Endodermal cell (in vitro differentiated cells): ENCODE measurements at places on chromosomes 7 and 10.

DNA sequence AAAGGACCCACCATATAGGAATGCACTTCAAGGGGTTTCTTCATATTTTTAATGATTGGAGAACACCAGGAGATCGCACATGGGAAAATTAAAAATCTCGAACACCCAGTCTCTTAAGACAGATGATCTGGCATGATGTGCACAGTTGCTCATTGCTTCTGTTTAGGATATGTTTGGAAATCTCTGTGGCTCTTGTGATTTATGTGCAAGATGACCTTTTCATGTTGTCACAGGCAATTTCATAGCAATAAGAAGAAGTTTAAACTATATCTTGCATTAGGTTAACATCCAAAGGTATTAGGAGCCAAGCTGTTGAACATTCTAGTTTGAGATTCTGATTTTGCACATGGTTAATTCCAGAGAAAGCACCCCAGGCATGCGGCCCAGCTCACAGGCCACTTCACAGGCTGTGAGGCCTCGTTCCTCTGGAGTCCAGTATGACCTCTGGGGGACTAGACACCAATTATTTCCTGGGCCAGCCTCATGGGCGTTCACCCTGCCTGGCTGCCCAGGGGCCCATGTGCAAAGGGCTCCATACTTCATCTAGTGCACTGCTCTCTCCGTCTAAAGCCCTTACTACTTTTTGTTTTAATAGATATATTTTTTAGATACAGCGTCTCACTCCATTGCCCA, 28.4 kb downstream of the CAMK1D start:
- no peaks in the 10 kb centered on the region for H3K36me3 ChIP-seq
- no peak overlapping the region for H3K27ac ChIP-seq
- no peaks in the 10 kb centered on the region for H3K4me1 ChIP-seq
- H3K27me3 ChIP-seq, result no peaks in the 10 kb centered on the region
- H3K4me3 ChIP-seq, result no peak overlapping the region

DNA sequence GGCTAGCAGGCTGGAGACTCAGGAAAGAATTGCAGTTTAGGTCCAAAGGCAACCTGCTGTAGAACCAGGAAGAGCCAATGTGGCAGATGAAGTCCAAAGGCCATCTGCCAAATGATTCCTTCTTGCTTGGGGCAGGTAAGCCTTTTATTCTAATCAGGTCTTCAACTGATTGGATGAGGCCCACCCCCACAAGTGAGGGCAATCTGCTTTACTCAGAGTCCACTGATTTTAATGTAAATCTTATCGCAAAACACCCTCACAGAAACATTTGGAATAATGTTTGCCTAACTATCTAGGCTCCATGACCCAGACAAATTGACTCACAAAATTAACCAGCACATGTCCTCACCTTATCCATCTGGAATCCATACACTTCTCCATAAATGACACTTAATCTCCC, 7.8 kb downstream of the GIMAP8 start:
- H3K4me1 ChIP-seq, result no peaks in the 10 kb centered on the region
- DNase-seq, result no peak
- no peak overlapping the region for H3K4me3 ChIP-seq
- no peak overlapping the region for H3K27ac ChIP-seq

- H3K4me3 ChIP-seq, result no peak overlapping the region
- H3K4me1 ChIP-seq, result no peaks in the 10 kb centered on the region
- H3K36me3 ChIP-seq, result no peaks in the 10 kb centered on the region
- H3K27me3 ChIP-seq, result no peaks in the 10 kb centered on the region
- no peak overlapping the region for H3K27ac ChIP-seq
These were observed 133.3 kb upstream of the LAMB4 start for GRCh38 chr7:108263425-108263824.

- no peaks in the 10 kb centered on the region for H3K36me3 ChIP-seq
- no peak overlapping the region for H3K4me3 ChIP-seq
- DNase-seq, result no peak
- no peaks in the 10 kb centered on the region for H3K4me1 ChIP-seq
These were observed 98.0 kb upstream of the ZNF722 start for GRCh38 chr7:63900394-63901203.

DNA sequence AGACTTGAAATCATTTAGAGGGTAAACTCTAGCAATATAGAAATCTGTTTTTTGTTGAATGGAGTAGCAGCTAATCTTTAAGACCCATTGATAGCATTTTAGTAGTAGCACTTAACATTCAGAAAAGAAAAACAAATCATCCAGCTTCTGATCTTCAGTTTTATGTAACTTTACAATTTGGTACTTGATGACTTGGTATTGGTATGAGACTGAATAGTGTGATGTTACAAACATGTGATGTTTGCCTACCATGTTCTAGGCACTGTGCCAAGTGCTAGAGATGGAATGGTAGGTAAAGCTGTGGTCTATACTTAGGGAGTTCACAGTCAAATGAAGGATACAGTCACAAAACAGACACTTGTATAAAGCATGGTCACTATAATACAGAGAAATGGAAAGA, 21.3 kb downstream of the ZEB1 start:
- no peaks in the 10 kb centered on the region for H3K27me3 ChIP-seq
- H3K27ac ChIP-seq, result no peak overlapping the region
- H3K4me3 ChIP-seq, result no peak overlapping the region
- H3K4me1 ChIP-seq, result no peaks in the 10 kb centered on the region

- DNase-seq, result no peak
- no peaks in the 10 kb centered on the region for H3K27me3 ChIP-seq
- H3K4me1 ChIP-seq, result no peaks in the 10 kb centered on the region
These were observed 165.2 kb upstream of the PPP2R2D start for GRCh38 chr10:131735577-131735976.

GRCh38 chr10:7457478-7458316, 46.9 kb upstream of the SFMBT2 start:
- H3K4me1 ChIP-seq, result peaks cover 12% of the 10 kb centered on the region
- no peak for DNase-seq
- no peaks in the 10 kb centered on the region for H3K36me3 ChIP-seq
- H3K27me3 ChIP-seq, result no peaks in the 10 kb centered on the region
- H3K4me3 ChIP-seq, result no peak overlapping the region

DNA sequence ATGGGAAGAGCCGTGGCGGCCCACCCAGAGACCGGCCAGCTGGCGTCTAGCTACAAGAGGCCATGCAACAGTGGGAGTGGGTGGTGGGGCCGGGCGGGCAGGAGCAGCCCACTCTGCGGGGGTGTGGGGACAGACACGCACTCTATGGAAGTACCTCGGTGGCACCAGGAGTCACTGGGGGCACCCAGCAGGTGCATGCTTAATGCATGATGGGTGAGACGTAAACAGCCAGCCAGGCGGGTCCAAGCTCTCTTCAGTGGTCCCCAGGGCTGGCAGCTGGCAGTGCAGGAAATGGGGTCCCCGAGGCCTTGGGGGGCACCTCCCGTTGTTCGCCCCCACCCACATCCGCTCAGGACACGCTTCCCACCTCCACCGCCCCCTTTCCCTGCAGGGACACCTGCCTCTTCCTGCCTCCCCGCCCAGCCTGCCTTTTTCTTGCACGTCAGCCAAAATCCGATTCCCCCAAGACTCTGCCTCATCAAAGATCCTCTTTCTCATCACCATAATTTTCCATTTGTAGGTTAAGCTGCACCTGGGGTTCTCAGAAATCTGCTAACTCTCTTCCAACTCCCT, 22.6 kb upstream of the PSMG3 start:
- no peaks in the 10 kb centered on the region for H3K27me3 ChIP-seq
- no peak overlapping the region for H3K27ac ChIP-seq
- no peak overlapping the region for H3K4me3 ChIP-seq

- H3K27ac ChIP-seq, result no peak overlapping the region
- peak; percentile 91 for DNase-seq
- H3K36me3 ChIP-seq, result no peaks in the 10 kb centered on the region
- H3K27me3 ChIP-seq, result peaks cover 8% of the 10 kb centered on the region
- peak overlapping the region; percentile 71 for H3K4me3 ChIP-seq
These were observed 99.6 kb upstream of the DIP2C start for GRCh38 chr10:788796-789748.

DNA sequence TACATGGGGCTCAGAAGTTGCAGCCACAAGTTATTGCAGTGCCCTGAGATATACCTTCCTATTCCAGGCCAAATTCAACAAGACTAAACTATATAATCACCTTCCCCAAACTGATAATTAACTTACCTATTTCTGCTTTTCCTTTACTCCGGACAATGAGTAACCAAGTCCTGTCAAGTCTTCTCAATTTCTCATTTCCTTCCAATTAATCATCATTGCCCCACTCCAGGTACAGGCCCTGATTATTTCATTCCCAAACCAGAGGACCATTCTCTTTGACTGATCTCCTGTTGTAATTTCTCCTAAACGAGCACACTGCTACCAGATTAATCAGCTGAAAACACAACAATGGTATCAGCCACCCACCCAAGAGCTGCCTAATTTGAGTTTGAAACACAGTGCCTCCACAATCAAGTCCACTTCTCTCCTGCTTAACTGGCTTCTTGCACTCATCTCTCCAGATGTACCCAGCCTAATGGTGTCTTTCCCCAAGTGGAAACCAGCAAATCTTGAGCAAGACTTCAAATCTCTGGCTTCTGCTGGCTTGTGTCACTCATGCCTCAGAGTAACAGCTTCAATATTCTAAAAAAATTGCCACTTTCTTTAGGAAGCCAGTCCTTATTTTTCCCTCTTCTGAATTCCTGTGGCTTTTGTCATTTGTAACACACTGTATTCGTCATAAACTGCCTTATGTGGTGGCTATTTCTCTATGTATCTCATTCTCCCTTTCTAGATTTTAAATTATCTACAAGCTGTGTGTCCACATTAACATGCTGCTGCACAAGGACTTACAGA, 89.1 kb downstream of the CDK6 start:
- H3K27me3 ChIP-seq, result no peaks in the 10 kb centered on the region
- peaks cover 5% of the 10 kb centered on the region for H3K36me3 ChIP-seq
- no peaks in the 10 kb centered on the region for H3K4me1 ChIP-seq
- H3K4me3 ChIP-seq, result no peak overlapping the region
- DNase-seq, result no peak

GRCh38 chr7:15554744-15555143, 7.1 kb downstream of the AGMO start:
- no peak overlapping the region for H3K4me3 ChIP-seq
- H3K36me3 ChIP-seq, result no peaks in the 10 kb centered on the region
- H3K27me3 ChIP-seq, result no peaks in the 10 kb centered on the region
- no peak for DNase-seq

DNA sequence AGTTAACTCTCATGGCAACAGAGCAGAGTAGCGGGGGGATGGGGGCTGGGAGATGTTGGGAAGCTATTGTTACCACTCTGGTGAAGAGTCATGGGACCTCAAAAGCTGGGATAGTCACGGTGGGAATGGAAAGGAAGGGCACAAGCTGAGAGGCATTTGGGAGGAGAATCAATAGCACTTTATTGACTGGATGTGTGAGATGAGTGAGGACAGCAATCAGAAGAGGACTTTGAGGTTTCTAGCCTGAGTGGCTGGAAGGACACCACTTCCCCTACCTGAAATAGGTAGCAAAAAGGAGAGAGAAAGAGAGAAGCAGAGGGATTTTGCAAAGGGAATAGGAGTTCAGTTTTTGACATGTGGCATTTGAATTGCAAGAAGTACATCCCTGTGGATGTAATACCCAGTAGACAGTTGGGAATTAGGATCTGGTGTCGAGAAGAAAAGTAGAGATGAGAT, 27.2 kb downstream of the SCD start:
- H3K36me3 ChIP-seq, result peaks cover 3% of the 10 kb centered on the region
- peak overlapping the region; percentile 97 for H3K27ac ChIP-seq
- peaks cover 12% of the 10 kb centered on the region for H3K4me1 ChIP-seq
- H3K4me3 ChIP-seq, result peak overlapping the region; percentile 89
- H3K27me3 ChIP-seq, result no peaks in the 10 kb centered on the region

DNA sequence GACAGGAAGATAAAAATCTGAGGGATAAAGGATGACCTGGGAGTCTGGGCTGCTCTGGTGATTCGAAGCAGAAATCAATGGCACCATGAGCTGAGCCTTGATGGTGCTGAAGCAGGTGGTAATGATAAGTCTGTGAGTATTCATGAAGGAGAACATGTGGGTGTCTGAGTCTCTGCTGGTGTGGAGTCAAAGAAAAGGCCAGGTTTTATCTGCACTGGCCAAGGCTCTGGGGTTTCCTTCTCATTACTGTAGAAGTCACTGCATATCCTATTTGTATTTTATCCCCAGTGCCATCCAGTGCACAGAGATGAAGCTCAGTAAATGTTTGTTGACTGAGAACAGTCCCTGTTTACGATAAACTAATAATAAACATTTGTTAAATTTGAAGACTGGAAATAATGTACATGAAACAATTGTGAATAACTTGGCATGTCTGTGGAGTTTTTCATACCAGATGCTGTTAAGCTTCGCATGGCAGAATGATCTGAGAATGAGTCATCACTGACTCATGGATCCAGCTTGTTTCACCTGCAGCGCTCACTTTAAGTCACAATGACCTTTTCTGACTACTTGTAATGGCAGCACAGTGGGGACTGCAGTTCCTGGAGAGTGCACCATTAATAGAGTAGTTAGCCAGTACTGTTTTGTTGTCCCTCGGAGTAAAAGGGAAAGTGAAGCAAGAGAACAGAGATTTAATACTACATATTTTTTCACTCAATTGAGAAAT, 538.5 kb downstream of the HTR7 start:
- no peak overlapping the region for H3K27ac ChIP-seq
- H3K4me1 ChIP-seq, result no peaks in the 10 kb centered on the region
- H3K27me3 ChIP-seq, result no peaks in the 10 kb centered on the region

GRCh38 chr7:87797798-87798403, 78.3 kb downstream of the SLC25A40 start:
- DNase-seq, result no peak
- H3K4me1 ChIP-seq, result no peaks in the 10 kb centered on the region
- H3K27me3 ChIP-seq, result no peaks in the 10 kb centered on the region
- no peak overlapping the region for H3K27ac ChIP-seq

GRCh38 chr7:93551063-93551895, 23.2 kb downstream of the CALCR start:
- no peak for DNase-seq
- H3K36me3 ChIP-seq, result no peaks in the 10 kb centered on the region
- no peaks in the 10 kb centered on the region for H3K27me3 ChIP-seq
- H3K4me3 ChIP-seq, result no peak overlapping the region

DNA sequence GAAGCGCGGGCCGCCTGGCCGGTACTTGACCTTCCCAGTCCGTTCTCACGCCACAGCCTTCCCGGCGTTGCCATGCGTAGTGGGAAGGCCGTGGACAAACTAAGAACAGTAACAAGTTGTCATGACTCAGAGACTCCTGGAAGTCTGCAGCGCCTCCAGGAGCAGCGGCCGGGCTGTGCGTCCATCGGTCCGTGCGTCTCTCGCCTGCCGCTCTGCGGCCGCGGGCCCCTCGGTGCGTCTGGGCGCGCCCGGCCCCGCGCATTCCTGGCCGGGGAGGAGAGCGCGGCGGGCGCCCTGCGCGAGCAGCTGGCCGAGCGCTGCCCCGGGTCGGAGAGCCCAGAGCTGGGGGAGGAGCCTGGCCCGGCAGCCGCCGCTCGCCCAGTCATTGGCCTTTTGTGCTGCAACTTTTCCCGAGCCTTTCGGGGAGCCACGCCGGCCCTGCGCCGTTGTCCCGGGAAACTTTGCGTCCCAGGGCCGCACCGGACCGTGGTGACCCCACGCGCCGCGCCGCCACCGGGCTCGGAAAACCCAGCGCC, 123.7 kb downstream of the TACC2 start:
- peak overlapping the region; percentile 80 for H3K27ac ChIP-seq
- H3K4me3 ChIP-seq, result peak overlapping the region; percentile 84
- peaks cover 3% of the 10 kb centered on the region for H3K4me1 ChIP-seq

DNA sequence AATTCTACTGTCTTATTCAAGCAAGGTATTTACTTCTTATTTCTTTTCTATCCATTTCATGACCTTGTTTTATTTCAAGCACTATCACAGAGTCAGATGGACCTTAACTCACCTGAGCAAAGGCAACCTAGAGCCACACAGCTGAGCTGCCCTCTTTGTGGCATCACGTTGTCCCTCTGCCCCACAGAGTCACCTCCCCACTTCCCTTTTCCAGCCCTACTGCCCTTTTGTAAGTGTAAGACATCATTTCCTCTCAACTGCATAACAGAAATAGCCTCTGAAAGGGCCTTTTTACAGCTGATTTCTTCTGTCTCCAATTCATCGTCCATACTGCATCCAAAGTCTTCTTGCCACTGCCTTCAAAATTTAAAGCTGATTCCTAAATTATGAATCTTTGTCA, 946.0 kb downstream of the NRG3 start:
- no peaks in the 10 kb centered on the region for H3K36me3 ChIP-seq
- no peaks in the 10 kb centered on the region for H3K27me3 ChIP-seq
- no peak for DNase-seq
